Bronchial epithelial cell (primary cell): ENCODE measurements at places on chromosomes 13 and 19. TPM values are rescaled to one million over a fixed set of nuclear protein-coding genes. Genes with fewer than 3 reads are reported as not detected.

DNA sequence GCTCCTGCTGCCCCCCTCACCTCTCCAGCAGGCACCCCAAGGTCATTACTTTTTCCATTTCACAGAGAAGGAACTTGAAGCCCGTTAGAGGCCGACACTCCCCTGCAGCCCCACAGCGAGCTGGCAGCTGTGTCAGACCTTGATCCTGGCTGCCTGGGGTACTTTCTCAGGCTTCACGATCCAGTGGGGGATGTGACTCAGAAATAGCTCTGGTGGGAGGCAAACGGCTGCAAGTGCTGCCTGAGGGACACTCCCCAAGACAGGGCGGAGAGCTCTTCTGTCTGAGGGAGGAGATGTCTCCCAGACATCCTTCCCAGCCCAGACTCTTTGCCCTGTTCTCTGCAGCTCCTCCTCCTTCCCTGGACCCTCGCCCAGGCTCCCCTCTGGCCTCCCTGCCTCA lies 4.8 kb downstream of the TSKS start:
- DNase-seq, result peak; percentile 15

DNA sequence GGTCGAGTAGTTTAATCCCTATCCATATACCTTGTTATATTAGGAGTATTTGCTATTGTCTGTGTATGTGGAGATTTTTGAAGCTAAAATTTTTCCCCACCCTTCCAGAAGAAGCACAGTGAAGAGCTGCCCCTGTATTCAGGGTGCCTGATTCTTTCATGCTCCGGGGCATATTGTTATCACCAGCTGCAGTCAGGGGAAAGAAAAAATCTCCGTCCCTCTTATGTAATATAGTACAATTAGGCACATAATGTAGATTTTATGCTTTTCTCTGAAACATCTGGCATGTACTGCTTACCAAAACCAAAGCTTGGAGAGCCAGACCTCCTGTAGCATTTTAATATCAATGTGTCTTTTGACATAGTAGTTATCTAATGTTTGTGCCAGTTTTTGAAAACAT lies 214.9 kb upstream of the EDNRB start:
- no peak for DNase-seq

GRCh38 chr19:3361384-3362216 lies 4.8 kb upstream of the NFIC start:
- no peak for DNase-seq

- DNase-seq, result peak; percentile 70
Observed at GRCh38 chr19:17248011-17248776, 2.5 kb upstream of the NR2F6 start.

GAPDHS gene
- total RNA-seq, result not detected in 2 replicates

- DNase-seq, result peak; percentile 29
Observed at GRCh38 chr13:40987606-40988280, 31.4 kb downstream of the ELF1 start.

KLK14 gene
- total RNA-seq, result not detected in 2 replicates

- no peak for DNase-seq
Observed at GRCh38 chr13:74761801-74762757, 627.9 kb upstream of the KLF12 start.

- no peak for DNase-seq
Observed at GRCh38 chr13:41973247-41973741, 12.4 kb upstream of the VWA8 start.

RXFP2 gene
- total RNA-seq, result not detected in 2 replicates

DNA sequence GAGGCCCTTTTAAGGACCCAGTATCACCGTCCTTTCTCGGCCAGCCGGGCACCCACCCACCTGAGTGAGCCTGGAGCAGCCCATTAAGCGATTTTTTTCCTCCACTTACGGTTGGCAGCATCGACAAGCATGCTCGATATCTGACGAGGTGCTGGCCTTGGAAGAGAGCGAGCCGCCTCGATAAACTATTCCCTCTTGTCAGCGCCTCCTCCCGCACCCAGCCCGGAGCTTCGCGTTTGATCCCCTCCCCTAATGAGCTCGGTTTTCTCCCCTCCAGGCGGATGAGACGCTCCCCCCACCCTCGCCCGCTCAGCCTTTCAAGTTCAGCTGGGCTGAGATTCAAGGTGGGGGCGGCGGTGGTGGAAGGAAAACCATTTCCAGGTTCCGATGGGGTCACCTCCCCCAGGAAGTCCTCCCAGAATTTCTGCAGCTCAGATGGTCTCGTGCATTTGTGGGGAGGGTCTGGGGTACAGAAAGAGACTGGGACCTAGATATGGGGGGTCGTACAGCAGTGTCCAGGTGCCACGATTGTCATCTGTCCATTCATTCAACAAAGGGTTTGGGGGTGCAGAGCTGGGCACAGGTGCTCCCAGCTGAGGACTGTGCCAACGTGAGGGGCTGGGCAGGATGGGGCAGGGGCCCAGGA lies 18.9 kb upstream of the ONECUT3 start:
- no peak for DNase-seq

DNA sequence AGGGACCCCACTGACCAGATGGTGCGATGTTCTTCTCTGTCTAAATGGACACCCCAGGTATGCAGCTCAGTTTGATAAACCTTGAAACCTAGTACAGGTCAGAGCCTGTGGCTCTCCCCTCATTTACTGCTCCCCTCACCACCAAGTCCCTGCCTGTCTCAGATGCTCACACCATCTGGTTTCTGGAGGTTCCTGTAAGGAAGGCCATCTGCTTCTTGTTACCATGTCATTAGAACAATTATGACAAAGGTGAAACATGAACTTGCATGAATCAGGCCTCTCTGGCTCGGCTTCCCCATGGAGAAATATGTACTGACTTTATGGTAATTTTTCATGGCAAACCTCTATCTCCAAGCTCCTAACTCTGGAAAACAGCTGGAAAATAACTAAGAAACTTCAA lies 965.7 kb downstream of the UQCRFS1 start:
- no peak for DNase-seq

- peak; percentile 45 for DNase-seq
Observed at GRCh38 chr13:48950501-48950875, 25.2 kb upstream of the FNDC3A start.

GRCh38 chr13:50320271-50320862 lies 305.1 kb downstream of the KCNRG start:
- DNase-seq, result peak; percentile 72

GRCh38 chr13:80339563-80339911 lies 1.4 kb downstream of the SPRY2 start:
- DNase-seq, result no peak

GRCh38 chr19:35056513-35057063 lies 15.1 kb downstream of the HPN start:
- DNase-seq, result no peak

DNA sequence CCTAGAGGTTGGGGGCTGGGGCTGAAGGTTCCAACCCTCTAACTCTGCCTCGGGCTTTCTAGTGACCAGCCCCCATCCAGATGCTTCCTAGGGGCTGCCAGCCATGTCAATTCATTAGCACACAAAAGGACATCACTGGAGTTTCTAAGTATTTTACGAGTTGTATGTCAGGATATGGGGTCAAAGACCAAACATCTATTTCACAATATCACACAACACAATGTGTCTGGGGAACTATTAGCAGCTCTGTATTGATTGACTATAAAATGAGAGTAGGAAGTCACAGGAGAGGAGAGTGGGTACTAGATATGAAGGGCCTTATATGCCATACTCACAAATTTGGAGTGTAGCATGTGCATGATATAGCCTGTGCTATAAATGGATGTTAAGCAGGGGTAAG lies 42.1 kb downstream of the LPAR6 start:
- no peak for DNase-seq

DNA sequence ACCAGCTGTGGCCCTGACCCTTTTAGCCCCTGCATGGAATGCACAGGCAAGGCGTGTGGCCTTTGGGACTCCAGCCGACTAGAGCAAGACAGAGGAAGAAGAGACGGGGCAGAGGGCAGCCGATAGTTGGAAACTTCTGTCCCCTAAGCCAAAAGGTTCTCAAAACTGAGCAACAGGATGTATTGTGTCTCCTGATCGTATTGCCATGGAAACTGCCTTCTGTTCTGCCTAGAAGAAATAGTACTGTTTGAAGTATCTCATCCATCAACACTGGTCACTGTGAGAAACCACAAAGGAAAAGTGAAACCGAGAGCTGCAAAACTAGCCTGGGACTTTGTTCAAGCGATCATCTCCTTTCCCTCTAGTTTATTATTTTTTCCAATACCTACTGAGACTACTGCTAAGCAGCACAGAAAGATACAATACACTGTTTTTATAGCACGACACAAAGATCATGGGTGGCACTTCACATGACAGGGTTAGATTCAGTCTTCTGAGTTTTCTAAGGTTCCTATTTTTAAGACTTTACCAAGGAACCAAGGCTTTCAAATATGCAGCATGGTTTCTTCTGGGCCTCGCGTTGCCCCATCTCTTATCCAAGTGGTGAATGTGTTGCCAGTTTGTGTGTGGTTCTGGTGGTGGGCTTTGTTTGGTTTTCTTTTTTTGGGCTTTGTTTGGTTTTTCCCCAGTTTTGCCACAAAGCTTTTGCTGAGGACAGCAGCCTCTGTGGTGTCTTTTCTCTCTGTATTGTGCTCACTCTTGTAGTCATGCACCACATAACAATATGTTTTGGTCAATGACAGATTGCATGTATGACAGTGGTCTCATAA lies 49.3 kb upstream of the GPR183 start:
- peak; percentile 6 for DNase-seq

OLFM2 gene
- total RNA-seq, result under 0.01 and 4.4 TPM in 2 replicates

DNA sequence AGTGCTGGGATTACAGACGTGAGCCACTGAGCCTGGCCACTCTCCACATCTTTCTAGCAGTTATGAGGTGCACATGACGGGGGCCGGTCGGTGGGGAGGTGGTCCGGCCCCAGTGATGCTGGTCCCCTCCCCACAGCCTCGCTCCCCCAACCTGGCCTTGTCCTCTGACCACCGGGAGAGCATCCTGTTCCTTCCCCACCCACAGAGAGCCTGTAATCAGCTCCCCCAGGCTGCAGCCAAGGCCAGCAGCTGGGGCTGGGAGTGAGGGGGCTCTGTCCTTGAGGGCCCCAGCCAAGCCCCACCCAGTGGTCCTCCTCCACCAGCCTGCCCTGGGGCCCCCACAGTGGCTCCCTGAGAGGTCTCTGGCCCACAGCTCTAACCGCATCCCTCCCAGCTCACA lies 3.0 kb upstream of the INSL3 start:
- DNase-seq, result no peak

CGB1 gene
- not detected in 2 replicates for total RNA-seq

DNA sequence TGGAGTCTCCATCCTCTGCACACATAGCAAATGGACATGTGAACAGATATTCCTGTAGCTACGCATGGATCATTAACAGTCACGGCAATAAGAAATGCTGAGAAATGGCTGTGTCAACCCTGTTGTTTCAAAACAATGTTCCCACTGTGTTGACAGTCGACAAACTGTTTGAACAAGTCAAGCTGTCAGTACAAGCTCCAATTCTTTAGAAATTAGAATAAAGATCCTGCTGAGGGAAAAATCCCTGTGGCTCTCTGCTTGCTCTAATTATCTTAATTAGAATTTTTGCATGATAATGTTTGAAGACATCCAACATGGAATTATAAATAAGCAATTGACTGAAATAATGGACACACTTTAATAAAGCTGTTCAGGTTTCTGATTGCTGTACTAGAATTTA lies 37.9 kb upstream of the CPB2 start:
- no peak for DNase-seq

- DNase-seq, result peak; percentile 65
Observed at GRCh38 chr13:20495087-20496023, 30.3 kb downstream of the CRYL1 start.

DNA sequence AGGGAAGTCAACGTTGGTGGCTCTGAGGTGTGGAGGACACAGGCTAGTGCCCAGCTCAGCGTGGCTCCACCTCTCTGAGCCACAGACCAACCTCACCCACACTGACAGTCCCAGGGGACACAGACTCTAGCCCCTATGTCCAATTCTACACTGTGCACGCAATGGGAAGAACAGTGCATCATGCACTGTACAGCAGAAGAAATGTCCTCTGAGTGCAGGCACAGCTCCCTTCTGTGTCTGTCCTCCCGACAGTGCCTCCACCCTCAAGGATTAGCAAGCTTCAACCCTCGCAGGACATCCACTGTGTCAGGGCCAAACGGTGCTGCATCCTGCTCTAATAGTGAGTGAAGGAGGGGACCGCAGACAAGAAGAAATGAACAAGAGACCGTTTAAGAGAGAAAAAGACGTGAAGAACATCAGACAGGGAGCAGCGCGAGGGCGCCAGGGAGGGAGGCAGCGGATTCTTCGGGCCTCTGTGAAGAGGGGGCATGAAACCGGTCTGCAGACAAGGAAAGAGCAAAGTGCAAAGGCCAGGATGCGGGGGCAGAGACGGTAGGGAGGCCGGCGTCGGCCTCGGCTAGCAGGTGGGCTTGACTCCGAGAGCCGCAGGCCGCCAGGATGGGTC lies 681 bp downstream of the ZNF837 start:
- no peak for DNase-seq

GRCh38 chr13:59745392-59745788 lies 418.3 kb downstream of the DIAPH3 start:
- DNase-seq, result peak; percentile 49

NOTCH3 gene
- total RNA-seq, result 53.2 and 140 TPM in 2 replicates

SAMD4B gene
- total RNA-seq, result 19.2 and 38.7 TPM in 2 replicates

ZNF416 gene
- total RNA-seq, result 5.5 and 7.4 TPM in 2 replicates

MYO16 gene
- not detected in 2 replicates for total RNA-seq

- peak; percentile 56 for DNase-seq
Observed at GRCh38 chr13:46160471-46161066, 21.4 kb downstream of the LCP1 start.

DNA sequence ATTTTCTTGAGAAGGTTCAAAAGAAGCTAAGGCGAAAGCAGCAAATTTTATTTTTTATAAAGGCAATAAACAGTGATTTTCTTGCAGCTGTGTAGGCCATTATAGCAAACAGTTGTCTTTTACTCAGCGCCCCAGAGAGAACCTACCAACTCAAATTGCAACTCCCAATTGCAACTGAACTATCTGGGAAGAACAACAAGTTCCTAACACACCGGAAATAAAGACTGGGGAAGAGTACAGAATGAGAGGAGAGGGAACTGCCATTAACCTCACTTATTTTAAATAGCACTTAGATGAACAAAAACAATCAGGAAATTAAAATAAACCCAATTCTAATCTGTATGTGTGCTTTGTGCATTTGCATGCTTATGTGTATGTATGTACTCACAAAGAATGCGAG lies 171.1 kb downstream of the KCTD12 start:
- no peak for DNase-seq

MIER2 gene
- total RNA-seq, result 19.0 and 19.6 TPM in 2 replicates

LMTK3 gene
- 1.3 and 1.8 TPM in 2 replicates for total RNA-seq

CEACAM8 gene
- not detected in 2 replicates for total RNA-seq

KLK12 gene
- total RNA-seq, result 26.1 TPM in 1 of 2 replicates, not detected in the other
